ENCODE measurements at places on chromosomes 7 and 10.

GRCh38 chr7:152523916-152524315 lies 88.1 kb upstream of the KMT2C start:
- no peak for DNase-seq

- DNase-seq, result no peak
Observed at GRCh38 chr7:91446819-91447218, 182.6 kb downstream of the FZD1 start.

- DNase-seq, result no peak
Observed at GRCh38 chr7:36657036-36657660, 67.1 kb downstream of the AOAH start.

- DNase-seq, result no peak
Observed at GRCh38 chr7:108265007-108265406, 134.8 kb upstream of the LAMB4 start.

DNA sequence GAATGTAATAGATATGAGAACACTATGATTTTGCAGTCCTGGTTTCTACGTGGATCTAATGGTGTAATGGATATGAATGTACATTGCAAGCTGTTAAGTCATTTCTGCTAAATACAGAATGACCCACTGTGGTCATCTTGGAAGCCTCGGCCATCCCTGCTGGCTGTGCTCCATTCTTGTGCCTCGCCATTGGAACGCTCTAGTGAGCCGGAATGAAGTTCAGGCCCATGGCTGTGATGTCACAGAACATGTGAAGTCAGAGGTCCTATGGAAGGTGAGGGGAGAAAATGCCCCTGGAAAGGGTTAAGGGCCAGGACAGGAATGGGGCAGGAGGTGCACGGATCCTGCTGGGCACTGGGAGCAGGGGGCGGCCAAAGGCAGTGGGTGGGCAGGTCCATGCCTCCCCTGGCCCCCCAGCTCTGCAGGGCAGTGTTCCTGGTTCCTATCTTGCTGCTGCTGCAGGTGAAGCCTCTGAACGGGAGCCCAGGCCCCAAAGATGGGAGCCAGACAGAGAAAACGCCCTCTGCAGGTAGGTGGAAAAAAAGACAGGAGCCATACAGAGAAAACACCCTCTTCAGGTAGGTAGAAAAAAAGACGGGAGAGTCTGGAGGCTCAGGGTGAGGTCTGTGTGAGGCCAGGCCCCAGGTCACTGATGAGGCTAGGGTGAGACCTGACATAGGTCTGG lies at the start of gene LLCFC1:
Gene LLCFC1 (plus strand): TSS at position 259 of the 685 bp plus-strand sequence. CDS start 138 bp downstream, at position 397.
- DNase-seq, result no peak

DNA sequence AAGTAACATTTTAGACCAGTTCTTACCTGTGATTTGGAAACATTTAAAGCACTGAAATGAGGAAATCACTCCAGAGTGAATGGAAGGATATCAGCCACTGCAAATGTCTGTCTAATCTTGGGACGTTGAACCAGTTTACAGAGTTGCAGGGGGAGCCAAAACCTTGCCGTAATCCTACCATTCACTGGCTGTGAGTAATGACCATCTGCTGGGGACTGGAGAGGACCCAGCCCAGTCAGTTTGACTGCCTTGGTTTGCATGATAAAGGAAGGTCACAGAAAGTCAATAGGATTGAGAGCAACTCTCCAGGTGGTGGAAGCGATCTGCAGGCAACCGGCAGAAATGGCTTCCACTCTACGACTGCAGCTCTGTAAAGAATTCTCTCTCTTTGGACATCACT lies 167.2 kb downstream of the AKR1D1 start:
- peak; percentile 81 for DNase-seq

Measured in ecto neural progenitor cell (in vitro differentiated cells).